ENCODE measurements at places on chromosomes 13 and 19. TPM values are rescaled to one million over a fixed set of nuclear protein-coding genes. Genes with fewer than 3 reads are reported as not detected.

CGB7 gene
- not detected for total RNA-seq

RAB3A gene
- 25.4 TPM for total RNA-seq

FPR2 gene
- total RNA-seq: 0.95 TPM

KLK3 gene
- not detected for total RNA-seq

MTUS2 gene
- 106 TPM for total RNA-seq

ZNF737 gene
- total RNA-seq: 6.0 TPM

DLL3 gene
- not detected for total RNA-seq

- no peak for DNase-seq
These were observed 41.2 kb downstream of the LATS2 start for GRCh38 chr13:21020176-21020575.

DNA sequence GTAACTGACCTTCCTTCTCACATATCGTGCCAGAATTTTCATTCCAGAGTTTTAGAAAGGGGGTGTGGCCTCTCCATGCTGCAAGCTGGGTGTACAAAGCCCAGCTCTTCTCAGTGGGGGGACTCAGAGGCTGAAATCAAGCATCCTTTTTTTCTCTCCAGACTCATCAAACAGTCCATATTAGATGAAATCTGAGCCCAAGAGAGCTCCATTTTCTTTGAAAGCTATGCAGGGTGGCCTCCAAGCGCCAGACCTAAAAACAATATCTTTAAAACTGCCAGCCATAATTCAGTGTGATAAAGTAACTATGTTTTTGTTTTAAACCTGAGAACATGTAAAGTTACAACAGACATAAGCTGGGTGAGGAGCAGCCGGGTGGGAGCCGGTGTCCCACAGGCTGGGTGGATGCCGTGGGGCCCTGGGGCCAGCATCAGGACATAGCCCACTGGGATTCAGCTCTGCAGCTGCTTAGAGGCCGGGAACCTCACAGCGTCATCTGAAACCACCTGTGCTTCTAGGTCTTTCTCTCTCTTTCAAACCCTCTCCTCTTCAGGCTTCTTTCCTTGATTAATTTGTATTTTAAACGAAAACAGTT, 249.2 kb downstream of the ZNF536 start:
- no peak for DNase-seq

GRCh38 chr19:45215391-45216191, 29.6 kb downstream of the EXOC3L2 start:
- DNase-seq: no peak

DNA sequence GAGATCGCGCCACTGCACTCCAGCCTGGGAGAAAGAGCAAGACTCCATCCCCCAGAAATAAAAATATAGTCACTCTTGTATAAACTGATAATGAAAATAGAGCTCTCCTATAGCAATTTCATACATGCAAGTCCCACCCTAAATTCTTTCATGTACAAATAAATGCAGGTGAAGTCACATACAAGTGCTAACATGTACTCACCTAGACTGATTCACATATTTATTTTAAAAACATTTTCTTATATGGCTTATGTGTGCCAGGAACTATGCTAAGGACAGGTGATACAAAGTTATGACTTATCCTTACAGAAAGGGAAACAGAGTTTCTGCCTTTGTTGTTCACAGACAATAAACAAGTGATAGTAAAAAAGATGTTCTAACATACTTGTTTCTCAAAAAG, 32.0 kb downstream of the USP12 start:
- DNase-seq: no peak

DNA sequence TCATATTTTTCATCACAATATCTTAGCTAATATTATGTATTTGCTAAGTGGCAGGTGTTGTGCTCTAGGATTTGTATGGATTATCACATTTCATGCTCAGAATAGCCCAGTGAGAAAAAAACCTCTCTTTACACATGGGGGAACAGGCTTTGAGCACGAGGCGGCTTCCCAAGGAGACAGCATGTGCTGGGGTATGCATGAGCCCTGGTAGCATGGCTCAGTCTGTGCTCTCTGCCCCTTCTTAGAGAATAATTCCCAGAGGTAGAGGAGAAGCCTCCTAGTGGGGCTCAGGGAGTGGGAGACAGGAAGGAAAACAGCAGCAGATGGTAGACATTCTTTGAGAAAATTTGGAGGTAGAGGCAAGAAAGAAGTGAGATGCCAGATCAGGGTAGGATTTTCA, 31.6 kb downstream of the RNASEH2B start:
- no peak for DNase-seq

DNA sequence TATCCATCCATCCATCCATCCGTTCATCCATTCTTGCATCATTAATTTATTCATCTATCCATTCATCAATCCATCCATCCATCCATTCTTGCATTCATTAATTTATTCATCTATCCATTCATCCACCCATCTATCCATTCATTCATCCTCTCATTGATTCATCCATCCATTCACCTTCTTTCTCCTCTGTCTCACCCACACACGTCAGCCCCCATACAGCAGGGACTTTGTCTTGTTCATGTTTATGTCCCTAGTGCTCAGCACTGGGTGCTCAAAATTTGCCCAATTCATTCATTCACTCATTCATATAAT, 683 bp upstream of the AP1M2 start:
- no peak for DNase-seq

DNA sequence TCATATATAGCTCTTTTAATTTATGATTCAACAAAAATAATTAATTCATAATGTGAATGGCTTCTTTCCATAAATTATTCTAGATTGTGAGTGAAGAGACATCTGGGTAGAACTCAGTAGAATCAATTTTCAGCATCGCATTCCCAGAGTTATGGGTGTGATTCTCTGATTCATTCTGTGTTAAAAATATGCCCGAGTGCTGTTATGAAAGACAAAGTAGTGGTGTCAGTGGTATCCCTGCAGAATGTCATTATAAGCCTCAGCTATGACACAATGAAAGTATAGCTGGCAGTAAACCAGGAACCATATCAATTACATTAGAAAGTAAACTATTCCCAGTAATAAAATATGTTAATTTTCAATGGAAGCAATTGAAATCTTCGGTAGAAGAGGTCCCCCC, 480.5 kb upstream of the SLITRK1 start:
- no peak for DNase-seq

DNA sequence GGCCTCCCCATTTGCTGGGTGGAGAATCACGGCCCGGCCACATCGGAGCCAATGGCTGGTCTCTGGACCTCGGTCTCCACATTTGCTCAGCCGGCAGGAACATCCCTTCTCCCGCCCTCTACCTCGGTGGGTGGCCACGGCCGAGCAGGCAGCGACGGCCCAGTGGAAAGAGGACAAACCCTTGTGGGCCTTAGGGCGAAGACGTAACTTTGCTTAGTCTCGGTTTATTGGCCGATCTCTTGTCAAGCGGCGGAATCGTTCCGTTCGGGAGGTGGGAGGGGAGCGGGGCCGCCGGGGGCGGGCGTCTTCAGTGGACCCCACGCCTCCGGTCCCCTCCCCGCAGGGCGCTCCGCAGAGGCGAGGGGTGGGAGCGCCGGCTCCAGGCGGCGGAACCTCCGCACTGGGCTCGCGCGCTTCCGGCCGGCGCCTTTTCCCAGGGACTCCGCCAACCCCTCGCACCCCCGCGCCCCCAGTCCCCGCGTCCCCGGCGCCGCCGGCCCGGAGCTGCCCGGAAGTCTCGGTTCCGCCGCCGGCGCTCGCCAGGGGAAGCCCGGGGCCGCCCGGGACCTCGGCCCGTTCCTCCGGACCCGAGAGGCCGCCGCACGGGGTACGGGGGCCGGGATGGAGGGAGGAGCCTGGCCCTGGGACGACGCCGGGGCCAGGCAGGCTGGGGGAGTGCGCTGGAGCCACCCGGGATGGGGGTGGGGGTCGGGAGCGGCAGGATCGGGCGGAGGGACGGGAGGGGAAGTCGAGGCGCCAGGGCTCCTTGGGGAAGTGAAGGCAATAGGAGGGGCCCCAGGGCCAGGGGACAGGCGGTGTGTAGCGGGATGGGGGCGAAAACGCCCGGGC, at the start of gene ZNF580:
Gene ZNF580, plus strand, starts transcription at position 426 of the 849 bp plus-strand sequence. CDS start 1,507 bp downstream, outside the sequence.
- DNase-seq: peak; percentile 86

- DNase-seq: no peak
These were observed 83.1 kb downstream of the ATP11A start for GRCh38 chr13:112772929-112773328.

DNA sequence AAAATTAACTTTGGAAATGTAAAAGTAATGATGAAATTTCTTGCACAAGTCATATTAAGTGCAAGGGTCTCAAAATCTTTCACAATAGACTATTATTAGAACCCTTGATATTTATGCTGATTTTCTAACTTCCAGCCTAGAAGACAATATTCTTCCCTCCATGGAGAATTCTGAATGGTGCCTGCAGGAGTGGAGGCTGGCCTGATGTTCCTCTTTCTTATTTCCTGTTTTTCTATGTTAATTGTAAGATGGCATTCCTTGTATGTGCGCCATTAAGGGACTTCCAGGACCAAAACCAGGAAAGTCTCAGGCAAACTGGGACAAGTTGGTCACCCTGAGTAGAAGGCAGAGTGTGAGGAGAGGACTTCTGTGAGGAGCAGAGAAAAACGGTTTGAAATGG, 294.9 kb downstream of the DLEU7 start:
- no peak for DNase-seq

DNA sequence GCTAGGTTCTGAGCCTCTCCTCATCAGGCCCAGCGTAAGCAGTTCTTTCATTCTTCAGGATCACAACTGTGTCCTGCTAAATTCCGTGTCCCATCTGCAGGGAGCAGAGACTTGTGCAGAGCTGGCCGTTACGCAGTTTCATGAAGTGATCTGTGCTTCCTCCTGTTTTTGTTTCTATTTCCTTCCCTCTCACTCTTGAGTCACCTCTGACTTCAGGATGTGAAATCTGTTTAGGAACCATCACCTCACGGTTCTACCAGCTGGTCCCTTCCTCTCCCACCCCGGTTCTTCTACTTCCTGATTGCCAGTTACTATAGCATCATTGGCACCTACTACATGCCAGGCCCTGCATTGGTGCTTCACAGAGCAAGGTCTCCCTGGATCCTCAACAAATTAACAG, 8.5 kb downstream of the MAU2 start:
- no peak for DNase-seq

DNA sequence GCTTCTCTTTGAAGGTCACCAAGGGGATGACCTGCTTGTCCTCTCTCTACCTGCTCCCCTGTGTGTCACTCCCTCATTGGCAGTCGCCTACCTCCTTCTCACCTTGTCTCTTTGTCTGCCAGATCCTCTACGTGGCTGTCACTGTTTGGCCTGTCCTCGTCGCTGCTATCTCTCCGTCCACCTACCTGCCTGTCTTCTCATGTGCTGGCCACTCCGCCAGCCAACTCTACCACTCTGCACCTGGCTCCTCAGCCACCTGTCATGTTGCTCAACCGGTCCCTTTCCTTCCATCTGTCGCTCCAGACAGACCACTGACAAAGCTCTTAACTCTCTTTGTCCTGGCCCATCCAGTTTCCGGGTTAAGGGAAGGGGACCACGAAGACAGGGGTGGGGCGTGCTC, at the start of gene KLK12:
Gene KLK12, minus strand, starts transcription at position 299 of the 400 bp plus-strand sequence. CDS start 381 bp downstream, outside the sequence.
- no peak for DNase-seq

DNA sequence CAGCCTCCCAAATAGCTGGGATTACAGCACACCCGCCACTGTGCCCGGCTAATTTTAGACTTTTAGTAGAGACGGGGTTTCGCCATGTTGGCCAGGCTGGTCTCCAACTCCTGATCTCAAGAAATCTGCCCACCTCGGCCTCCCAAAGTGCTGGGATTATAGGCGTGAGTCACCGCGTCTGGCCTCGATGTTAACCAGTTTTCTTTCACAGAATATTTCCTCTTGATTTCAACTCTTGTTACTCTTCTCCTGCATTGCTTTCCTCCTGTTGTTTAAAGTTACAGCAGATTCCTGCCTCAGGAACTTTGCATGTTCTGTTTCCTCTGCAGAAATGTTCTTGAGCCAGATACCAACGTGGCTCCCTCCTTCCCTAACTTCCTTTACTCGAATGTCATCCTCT, 3.7 kb upstream of the PEX11G start:
- no peak for DNase-seq

- DNase-seq: no peak
These were observed 3.2 kb downstream of the CCNP start for GRCh38 chr19:40223135-40223822.

DNA sequence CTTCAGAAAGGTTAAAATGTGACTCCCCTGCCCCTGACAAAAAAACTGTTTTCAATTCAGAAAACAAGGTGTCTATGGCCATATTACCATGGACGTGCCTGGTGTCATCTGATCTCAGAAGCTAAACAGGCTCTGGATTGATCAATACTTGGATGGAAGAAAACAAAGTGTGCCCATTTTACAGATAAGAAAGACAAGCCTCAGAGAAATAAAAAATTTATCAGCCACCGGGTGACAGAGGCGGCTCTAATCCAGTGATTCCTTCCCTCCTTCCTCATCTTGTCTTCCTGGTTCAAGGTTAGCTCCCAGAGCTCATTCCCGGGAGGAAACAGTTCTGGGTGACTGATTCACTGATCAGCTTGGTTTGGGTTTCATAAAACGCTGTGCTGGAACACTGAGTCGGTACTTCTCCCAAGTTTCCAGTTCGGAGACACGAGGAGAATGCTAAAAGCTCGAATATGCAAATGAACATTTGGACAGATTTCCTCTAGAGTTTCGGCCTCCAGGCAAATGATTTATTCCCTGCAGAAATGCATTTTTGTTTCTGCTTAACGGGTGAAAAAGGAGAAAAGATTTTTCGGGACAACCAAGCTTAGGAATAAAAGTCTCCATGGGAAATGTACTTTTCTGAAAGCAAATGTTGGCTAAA, 211.2 kb downstream of the UQCRFS1 start:
- DNase-seq: no peak

DNA sequence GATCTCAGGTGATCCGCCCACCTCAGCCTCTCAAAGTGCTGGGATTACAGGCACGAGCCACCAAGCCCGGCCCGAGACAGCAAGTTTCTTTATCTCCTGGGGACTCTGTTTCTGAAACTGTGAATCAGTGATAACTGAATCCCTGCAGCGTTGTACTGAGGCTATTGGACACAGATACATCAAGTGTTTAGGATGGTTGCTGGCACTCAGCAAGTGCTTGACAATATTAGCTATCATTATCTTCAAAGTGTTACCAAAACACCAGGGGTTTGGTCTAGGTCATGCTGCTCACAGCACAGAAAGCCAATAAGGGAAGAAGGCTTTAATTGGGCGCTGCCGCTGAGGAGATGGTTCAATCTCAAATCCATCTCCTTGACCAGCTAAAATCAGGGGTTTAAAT, 20.5 kb upstream of the PNMA8C start:
- no peak for DNase-seq

GRCh38 chr13:64453831-64454230, 2776.3 kb downstream of the PCDH9 start:
- no peak for DNase-seq

- DNase-seq: no peak
These were observed 25.0 kb upstream of the C1QTNF9B start for GRCh38 chr13:23922005-23922932.

DNA sequence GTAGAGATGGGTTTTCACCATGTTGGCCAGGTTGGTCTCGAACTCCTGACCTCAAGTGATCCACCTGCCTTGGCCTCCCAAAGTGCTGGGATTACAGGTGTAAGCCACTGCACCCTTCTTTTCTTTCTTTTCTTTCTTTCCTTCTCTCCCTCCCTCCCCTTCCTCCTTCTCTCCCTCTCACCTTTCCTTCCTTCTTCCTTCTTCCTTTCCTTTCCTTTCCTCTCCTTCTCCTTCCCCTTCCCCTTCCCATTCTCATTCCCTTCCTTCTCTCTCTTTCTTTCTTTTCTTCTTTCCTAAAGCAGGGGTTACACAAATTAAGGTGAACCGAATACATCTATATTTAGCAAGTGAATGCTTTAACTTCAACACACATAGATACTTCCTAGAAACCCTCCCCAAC, 58.0 kb upstream of the URI1 start:
- DNase-seq: no peak

- no peak for DNase-seq
These were observed 6.0 kb downstream of the SHFL start for GRCh38 chr19:10091895-10092641.

GRCh38 chr13:69857183-69857821, 250.3 kb upstream of the ATXN8OS start:
- DNase-seq: no peak
